ENCODE measurements at places on chromosomes 4 and X.

- DNase-seq: no peak
These were observed 927.6 kb downstream of the PCDH7 start for GRCh38 chr4:31647786-31648185.

DNA sequence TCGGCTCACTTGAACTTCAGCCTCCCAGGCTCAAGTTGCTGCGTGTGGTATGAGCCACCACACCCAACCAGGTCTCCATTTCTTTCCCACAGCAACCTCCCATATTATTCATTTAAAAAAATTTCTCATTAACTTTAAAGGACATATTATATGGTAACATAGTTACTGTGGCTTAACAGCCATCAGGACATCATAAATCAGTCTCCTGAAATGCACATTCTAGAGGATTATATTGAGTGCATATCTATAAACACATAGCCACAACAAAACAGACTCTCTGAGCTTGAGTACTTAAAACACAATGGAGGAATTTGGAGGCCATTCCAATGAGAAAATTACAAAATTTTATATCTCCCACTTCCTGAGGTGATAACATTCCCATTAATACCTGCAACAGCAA, 61.5 kb downstream of the CORIN start:
- DNase-seq: no peak

- DNase-seq: no peak
These were observed 549.8 kb upstream of the INTU start for GRCh38 chr4:127082986-127083385.

DNA sequence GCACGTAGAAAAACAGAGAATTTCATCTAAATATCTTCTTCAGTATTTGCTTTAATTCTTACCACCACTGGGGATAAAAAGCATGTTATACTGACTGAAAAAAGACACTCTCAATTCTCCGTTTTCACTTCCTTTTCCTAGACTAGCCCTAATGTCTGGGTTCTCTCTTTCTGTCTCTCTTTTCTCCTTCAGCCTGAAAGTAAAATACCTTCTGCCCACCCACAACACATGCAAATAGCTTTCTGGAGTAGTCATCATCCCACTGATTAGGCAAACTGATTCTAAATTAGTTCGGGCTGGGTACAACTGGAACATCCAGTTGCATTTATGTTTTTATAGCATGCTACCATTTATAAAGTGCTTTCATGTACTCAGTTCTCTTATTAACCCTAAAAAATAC, 142.4 kb upstream of the ANKRD50 start:
- no peak for DNase-seq

DNA sequence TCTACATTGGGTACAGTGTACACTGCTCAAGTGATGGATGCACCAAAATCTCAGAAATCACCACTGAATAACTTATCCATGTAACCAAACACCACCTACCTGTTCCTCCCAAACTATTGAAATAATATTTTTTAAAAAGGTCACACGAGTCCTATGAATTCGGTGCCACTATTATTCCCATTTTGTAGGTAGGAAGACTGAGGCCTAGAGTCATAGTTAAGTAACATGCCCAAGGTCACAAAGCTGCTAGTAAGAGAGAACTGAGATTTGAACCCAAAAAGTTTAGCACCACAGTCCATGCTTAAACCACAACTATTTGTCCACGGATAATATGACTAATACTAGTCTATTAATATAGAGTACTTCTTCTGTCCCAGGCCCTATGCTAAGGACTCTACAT, 2.7 kb downstream of the ARHGEF6 start:
- DNase-seq: no peak

DNA sequence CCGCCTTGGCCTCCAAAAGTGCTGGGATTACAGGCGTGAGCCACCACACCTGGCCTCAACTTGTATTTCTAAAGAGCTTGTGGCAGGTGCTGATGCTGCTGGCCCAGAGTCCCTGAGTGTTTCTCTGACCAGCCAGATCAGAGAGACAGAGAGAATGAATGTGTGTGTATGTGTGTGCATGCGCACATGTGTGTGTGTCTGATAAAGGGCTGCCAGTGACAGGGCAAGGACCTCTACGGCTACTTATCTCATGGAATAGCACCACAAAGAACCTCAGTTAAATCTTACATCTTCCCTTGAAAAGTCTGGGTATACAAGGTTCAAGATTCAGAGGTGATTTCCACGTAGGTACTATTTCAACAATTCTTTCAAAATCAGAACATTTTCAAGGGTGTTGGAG, 86.0 kb downstream of the SCD5 start:
- DNase-seq: no peak

GRCh38 chrX:153556767-153557166, 39.3 kb downstream of the ATP2B3 start:
- no peak for DNase-seq
